ENCODE measurements at places on chromosomes 4 and X. TPM values are rescaled to one million over a fixed set of nuclear protein-coding genes. Genes with fewer than 3 reads are reported as not detected.

CTAG1A gene
- not detected for total RNA-seq

DNA sequence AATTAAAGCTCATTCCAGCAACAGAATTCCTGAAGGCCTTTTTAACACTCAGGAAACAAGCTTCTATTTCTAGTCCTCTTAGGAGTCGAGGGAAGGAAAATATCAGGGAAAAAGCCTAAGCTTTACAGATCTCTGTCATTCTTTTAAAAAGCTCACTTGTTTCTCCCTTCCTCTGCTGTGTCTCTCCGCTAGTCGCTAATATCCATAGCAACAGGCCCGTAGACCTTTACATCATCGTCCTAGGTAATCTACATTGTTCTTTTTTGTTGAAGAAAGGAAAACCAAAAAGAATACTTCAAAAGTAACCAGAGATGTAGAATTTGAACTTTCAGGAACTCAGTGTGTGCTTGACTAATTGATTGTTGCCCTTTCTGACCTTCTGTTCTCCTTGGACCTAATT lies 45.9 kb upstream of the MTMR1 start:
- H3K36me3 ChIP-seq: no peaks in the 10 kb centered on the region
- no peak overlapping the region for H3K27ac ChIP-seq
- no peak for DNase-seq
- no peaks in the 10 kb centered on the region for H3K4me1 ChIP-seq

DNA sequence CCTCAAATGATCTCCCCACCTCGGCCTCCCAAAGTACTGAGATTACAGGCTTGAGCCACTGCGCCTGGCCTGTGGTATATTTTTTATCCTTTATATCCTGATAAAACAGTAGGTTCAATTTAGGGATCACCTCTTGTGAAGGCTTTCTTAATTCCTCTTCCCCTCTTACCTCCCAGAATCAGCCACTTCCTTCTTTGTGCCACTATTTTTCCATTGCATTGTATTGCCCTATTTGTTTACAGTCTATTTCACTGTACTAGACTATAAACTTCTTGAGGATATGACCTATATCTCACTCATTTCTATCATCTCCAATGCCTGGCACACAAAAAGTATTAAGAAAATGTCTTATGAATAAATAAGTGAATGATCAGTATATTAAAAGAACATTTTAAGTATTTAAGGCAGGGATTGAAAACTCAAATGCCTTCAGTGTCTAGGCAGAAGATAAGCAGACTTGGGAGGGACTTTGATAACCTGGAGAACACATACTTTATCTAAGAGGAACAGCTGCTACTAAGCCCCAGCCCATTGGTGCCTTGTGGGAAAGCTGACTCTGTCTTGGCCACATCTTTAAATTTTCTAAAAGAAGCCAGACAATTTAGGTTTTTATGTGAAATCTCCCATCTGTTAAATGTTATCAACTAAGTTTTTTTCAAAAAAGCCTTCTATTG lies 82.3 kb upstream of the OGT start:
- H3K27ac ChIP-seq: no peak overlapping the region
- no peak for DNase-seq
- H3K36me3 ChIP-seq: no peaks in the 10 kb centered on the region
- no peak overlapping the region for H3K4me3 ChIP-seq
- H3K4me1 ChIP-seq: no peaks in the 10 kb centered on the region
- no peaks in the 10 kb centered on the region for H3K27me3 ChIP-seq

- H3K36me3 ChIP-seq: no peaks in the 10 kb centered on the region
- peak overlapping the region; percentile 45 for H3K27ac ChIP-seq
- no peaks in the 10 kb centered on the region for H3K27me3 ChIP-seq
- no peaks in the 10 kb centered on the region for H3K4me1 ChIP-seq
These were observed 25.6 kb downstream of the ATP10D start for GRCh38 chr4:47510506-47511143.

DNA sequence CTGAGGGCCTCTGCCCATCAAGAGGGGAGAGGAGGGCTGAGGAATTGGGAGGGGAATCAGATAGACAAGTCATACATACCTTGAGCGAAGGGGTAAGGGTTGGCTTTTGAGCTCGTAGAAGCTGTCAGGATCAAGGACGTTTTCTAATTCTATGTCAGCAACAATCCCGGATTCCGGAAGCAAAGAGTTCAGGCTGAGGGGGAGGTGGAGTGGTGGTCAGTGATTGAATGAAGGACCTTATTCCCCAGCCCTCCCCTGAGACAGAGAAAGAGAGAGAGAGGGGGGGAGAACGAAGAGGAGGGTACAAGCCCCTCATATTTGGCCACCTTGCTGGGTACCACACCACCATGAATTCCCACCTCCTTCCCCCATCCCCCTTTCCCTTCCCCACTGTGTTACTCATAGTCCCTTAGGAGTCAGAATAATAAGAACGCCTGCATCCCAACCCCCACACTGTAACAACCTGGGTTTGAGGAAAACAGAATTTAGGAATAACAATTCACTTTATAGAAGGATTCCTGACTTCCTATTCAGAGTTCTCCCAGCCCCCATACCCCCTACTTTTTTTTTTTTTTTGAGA lies 2.7 kb downstream of the TFE3 start:
- H3K4me1 ChIP-seq: no peaks in the 10 kb centered on the region
- no peaks in the 10 kb centered on the region for H3K27me3 ChIP-seq
- H3K27ac ChIP-seq: peak overlapping the region; percentile 98
- H3K36me3 ChIP-seq: no peaks in the 10 kb centered on the region

DNA sequence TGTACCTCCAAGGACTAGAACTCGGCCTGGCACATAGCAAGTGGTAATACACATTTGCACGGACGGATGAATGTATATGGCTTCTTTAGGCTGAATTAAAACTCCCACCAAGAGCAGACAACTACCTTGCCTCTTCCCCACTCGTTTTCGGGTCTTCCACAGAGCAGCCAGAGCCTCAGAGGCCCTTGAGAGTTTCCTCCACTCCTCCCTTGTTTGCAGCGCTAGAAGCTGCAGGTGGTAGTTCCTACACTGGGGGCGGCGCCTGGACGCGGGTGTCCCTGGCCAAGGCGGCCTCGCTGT lies 10.2 kb upstream of the INTU start:
- no peak for DNase-seq
- H3K27me3 ChIP-seq: no peaks in the 10 kb centered on the region
- H3K36me3 ChIP-seq: no peaks in the 10 kb centered on the region

MAGEC1 gene
- total RNA-seq: not detected

DNA sequence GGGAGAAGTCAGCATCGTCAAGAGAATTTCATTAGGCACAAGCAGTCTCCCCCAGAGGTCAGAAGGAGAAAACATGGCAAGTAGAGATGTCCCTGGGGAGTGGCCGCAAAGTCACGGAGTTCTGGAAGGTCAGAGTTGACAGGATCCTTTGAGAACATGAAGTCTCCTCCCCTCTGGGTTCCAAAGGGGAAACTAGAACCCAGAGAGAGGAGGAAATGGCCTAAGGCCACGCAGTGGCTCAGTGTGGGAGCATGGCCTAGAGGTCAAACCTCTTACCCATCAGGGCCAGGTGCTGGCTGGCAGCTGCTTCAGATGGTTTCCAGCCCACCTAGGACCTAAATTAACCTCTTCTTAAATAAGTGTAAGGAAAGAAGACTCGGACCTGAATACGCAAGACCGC lies 884 bp downstream of the IDH3G start:
- DNase-seq: no peak
- no peaks in the 10 kb centered on the region for H3K36me3 ChIP-seq
- no peaks in the 10 kb centered on the region for H3K4me1 ChIP-seq
- H3K27ac ChIP-seq: peak overlapping the region; percentile 89

DNA sequence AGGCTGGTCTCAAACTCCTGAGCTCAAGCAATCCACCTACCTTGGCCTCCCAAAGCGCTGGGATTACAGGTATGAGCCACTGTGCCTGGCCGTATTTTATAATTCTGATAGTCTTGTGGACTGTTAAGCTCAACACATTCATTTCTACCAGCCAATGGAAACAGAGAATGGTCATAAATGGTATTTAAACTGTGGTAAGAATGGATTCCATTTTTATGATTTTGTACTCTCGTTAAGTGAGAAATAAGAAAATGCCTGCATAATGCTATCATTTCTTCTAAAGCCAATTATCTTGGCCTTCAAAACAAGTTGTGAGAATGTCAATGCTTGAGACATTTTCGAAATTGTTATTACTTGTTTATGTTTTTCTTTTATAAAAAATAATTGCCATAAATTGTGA lies 321.0 kb downstream of the IL15 start:
- no peak overlapping the region for H3K4me3 ChIP-seq
- no peak overlapping the region for H3K27ac ChIP-seq
- no peaks in the 10 kb centered on the region for H3K27me3 ChIP-seq
- DNase-seq: no peak
- no peaks in the 10 kb centered on the region for H3K4me1 ChIP-seq

GRCh38 chr4:2907706-2908293 lies 55.4 kb downstream of the NOP14 start:
- DNase-seq: no peak
- H3K27me3 ChIP-seq: no peaks in the 10 kb centered on the region
- H3K4me3 ChIP-seq: no peak overlapping the region
- H3K4me1 ChIP-seq: no peaks in the 10 kb centered on the region
- H3K36me3 ChIP-seq: no peaks in the 10 kb centered on the region
- H3K27ac ChIP-seq: no peak overlapping the region

DNA sequence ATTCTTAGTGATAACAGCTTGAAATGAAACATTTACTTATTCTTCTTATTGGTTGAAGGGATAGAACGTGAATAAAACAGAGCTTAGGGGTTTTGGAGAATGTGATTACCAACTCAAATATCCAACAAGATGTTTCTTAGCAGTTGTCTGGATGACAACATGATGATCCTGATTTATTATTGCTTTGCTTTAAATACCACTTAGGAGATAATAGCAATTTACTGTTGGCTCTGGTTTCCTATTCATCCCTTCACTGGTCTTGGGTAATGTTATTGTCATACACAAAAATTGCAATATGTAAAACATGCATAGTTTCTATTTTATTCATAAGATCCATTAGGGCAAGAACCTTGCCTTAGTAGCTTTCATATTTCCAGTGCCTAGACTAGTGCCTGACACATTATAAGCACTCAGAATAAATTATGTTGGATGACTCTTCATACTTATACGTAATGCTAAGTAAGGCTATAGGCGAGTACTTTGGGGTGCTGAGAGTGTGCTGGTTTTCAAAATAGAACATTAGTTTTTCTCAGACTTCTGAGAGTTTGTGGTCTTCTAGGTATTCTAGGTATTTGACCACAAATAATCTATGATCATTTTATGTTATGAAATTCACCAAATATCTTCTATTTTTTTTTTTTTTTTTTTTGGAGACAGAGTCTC lies 58.6 kb upstream of the PGRMC2 start:
- H3K4me3 ChIP-seq: no peak overlapping the region
- no peak for DNase-seq
- H3K4me1 ChIP-seq: no peaks in the 10 kb centered on the region
- H3K36me3 ChIP-seq: no peaks in the 10 kb centered on the region
- H3K27me3 ChIP-seq: no peaks in the 10 kb centered on the region

- no peaks in the 10 kb centered on the region for H3K36me3 ChIP-seq
- no peak for DNase-seq
- no peak overlapping the region for H3K4me3 ChIP-seq
- H3K4me1 ChIP-seq: no peaks in the 10 kb centered on the region
These were observed 1941.5 kb upstream of the PCDH10 start for GRCh38 chr4:131207589-131207988.

GRCh38 chrX:75230296-75230695 lies 43.6 kb upstream of the UPRT start:
- H3K36me3 ChIP-seq: no peaks in the 10 kb centered on the region
- H3K27ac ChIP-seq: no peak overlapping the region
- no peaks in the 10 kb centered on the region for H3K27me3 ChIP-seq
- no peak overlapping the region for H3K4me3 ChIP-seq
- no peak for DNase-seq

- no peak for DNase-seq
- H3K4me3 ChIP-seq: no peak overlapping the region
- H3K27ac ChIP-seq: no peak overlapping the region
- H3K4me1 ChIP-seq: no peaks in the 10 kb centered on the region
- H3K36me3 ChIP-seq: no peaks in the 10 kb centered on the region
- H3K27me3 ChIP-seq: no peaks in the 10 kb centered on the region
These were observed 17.7 kb upstream of the PPEF2 start for GRCh38 chr4:75919920-75920319.

DNA sequence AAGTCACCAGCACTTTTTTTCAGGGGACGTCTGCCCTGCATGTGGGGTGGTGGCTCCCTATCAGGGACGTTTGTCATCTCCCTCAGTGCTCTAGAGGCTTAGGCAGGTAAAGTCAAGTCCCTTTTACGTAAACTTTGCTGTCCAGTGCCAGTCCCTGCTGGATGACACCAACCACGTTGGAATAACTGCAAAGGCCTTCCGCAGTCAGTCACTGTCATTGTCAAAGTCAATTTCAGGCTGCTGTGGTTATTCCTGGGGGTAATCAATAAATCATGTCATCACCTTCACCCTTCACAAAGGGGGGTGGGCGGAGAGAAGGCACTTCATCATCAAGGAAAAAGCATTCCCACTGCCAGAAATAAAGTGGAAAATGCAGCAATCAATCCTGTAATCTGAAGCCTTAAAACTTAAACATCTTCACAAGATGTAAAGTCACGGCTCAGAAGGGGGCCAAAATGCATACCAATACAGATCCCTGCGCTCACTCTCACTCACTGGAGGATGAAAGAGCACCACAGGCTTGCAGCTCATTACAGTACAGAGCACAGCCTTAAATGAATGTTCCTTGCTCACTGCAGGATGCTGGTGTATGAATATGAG lies 56.2 kb downstream of the CLDN22 start:
- no peaks in the 10 kb centered on the region for H3K27me3 ChIP-seq
- no peak overlapping the region for H3K4me3 ChIP-seq
- no peak for DNase-seq
- no peaks in the 10 kb centered on the region for H3K4me1 ChIP-seq
- no peaks in the 10 kb centered on the region for H3K36me3 ChIP-seq

DNA sequence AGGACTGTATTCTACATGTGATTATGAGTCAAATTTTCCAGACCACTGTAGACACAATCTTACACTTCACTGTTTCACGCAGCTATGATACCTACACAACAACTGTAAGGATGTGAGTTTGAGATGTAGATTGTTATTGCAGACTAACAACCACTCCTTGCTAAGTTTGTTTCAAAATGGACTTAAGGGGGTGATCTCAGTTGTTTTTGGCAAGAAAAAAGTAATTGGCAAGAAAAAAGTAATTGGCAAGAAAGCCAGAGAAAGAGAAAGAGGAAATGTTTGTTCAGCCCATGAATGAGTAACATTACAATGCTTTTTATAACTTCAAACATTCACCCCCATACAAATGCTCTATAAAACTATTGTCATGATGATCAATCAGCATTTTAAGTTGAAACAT lies 466.4 kb downstream of the DMD start:
- no peaks in the 10 kb centered on the region for H3K27me3 ChIP-seq
- peaks cover 6% of the 10 kb centered on the region for H3K4me1 ChIP-seq
- DNase-seq: no peak
- H3K27ac ChIP-seq: no peak overlapping the region

GRCh38 chr4:22670956-22671355 lies 21.8 kb upstream of the GBA3 start:
- H3K27ac ChIP-seq: no peak overlapping the region
- H3K27me3 ChIP-seq: no peaks in the 10 kb centered on the region
- no peaks in the 10 kb centered on the region for H3K4me1 ChIP-seq
- H3K4me3 ChIP-seq: no peak overlapping the region
- DNase-seq: no peak

SASH3 gene
- total RNA-seq: 4.1 TPM

UGT2B11 gene
- total RNA-seq: not detected
